ENCODE measurements at places on chromosomes 5 and 9.

GRCh38 chr5:146880966-146881365 is 2.4 kb upstream of the PPP2R2B start:
- no peak for DNase-seq

GRCh38 chr5:125499636-125500332 is 753.3 kb upstream of the ZNF608 start:
- DNase-seq: no peak

DNA sequence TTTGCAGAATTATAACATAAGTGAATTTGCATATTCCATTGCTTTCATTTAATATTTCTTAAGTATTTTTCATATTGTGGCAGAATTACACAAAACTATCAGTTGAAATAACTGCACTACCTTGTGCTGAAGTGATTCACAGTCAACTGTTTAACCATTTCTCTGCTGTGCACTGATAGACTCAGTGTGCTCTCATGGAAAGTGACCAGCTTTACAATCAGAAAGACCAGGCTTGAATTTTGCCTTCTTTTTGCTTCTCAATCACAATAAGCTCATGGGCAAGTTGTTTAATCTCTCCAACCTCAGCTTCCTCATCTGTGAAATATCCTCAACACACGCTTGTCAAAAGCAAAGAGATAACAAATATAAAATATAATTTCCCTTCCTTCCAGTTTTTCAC is 18.3 kb downstream of the CDK5RAP2 start:
- no peak for DNase-seq

DNA sequence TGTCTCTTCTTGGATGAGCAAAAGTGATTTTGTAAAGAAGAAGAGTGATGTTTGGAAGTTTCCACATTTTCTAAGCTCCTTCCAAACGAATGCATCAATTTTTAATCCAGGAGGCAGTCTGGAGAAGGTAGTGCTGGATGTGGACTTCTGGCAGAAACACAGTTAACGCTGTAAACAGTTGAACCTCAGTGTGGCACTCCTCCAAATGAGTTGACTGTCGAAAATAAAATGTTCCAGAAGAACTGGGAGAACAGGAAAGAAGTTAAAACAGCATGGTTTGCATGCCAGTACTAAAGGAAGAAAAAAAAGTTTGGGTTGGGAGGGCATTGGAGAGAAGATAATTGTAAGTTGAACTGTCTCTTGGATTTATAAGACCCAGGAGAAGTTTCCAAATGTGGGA is 6.5 kb downstream of the ZNF462 start:
- DNase-seq: no peak

GRCh38 chr5:122435234-122435633 is 123.2 kb downstream of the SNCAIP start:
- no peak for DNase-seq

- no peak for DNase-seq
Observed at GRCh38 chr5:83177803-83178202, 100.5 kb downstream of the XRCC4 start.

- peak; percentile 86 for DNase-seq
Observed at GRCh38 chr5:154368041-154368800, 77.6 kb upstream of the SAP30L start.

GRCh38 chr5:61981886-61982285 is 324.1 kb upstream of the KIF2A start:
- no peak for DNase-seq

- no peak for DNase-seq
Observed at GRCh38 chr5:93150311-93151012, 430.6 kb downstream of the NR2F1-AS1 start.

DNA sequence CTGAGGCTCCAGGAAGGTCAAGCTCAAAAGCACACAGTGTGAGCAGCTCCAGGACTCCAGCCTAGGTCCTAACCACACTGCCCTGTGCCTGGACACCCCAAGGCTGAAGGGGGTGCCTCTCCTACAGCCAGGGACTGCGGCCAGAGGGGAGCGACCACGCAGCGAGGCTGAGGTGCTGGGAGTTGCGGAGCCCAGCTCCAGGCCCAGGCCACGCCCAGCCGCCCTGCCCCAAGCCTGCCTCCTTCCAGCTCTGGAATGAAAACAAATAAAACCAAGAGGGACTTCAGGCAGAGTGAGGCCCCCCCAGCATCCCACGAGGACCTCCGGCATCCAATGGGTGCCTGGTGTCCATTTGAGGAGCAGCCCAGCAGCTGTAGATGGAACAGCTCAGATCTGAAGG is 15.2 kb downstream of the VAV2 start:
- no peak for DNase-seq

GRCh38 chr5:81326554-81326953 is 25.2 kb downstream of the ZCCHC9 start:
- no peak for DNase-seq

GRCh38 chr9:68462105-68462775 is 78.4 kb downstream of the TMEM252 start:
- DNase-seq: no peak

- DNase-seq: no peak
Observed at GRCh38 chr5:144247131-144247530, 76.5 kb downstream of the KCTD16 start.

DNA sequence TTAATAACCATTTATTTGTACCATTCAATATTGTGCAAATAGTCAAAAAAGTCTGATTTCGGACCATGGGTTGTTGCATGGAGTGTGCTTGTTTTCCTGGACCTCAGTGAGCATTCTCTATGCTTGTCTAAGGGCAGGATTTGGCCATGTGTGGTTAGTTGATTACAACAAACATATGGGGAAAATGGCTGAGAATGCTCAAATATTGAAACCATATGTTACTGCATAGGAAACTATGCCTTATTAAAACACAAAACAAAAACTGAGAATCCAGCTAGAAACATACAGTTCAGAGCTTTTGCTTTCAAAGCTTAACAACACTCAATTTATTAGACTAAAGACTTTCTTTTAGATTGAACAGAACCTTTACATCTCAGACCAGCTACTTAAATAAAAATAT is 928.3 kb downstream of the NR2F1-AS1 start:
- peak; percentile 13 for DNase-seq

- no peak for DNase-seq
Observed at GRCh38 chr9:130989391-130989790, 19.6 kb upstream of the LAMC3 start.

DNA sequence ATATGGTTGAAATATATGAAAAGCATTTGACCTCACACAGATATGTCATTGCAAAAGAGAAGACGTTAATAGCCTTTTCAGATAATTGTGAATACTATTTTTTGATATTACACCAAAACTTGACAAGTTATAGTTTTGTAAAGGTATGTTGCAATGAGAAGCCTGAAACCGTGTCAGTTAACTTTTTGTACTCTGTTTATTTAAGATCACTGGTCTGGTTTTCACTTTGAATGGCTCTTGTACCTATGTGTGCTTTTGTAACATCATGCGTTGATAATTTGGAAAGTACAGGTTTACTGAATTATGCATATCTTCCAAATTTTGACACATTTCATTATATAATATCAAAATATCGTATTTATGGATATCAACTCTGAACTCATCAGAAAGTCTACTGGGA is 177.2 kb downstream of the PBX3 start:
- no peak for DNase-seq

DNA sequence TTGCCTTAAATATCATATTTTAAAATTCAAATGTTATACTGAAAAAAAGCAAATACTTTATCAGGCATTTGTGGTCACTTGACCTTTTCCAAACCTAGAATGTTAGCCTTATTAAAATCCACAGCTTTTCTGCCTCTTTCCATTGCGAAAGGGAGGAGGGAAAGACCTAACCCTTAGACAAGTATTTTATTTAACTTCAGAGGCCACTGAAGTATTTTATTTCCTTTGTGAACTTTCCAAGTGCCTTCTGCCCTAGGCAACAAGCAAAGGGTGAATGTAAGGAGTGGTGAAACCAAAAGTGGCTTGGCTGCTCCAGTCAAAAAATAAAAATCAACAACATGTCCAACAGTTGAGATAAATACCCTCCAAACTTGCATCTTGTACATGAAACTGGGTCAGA is 376.1 kb downstream of the EFNA5 start:
- DNase-seq: no peak

DNA sequence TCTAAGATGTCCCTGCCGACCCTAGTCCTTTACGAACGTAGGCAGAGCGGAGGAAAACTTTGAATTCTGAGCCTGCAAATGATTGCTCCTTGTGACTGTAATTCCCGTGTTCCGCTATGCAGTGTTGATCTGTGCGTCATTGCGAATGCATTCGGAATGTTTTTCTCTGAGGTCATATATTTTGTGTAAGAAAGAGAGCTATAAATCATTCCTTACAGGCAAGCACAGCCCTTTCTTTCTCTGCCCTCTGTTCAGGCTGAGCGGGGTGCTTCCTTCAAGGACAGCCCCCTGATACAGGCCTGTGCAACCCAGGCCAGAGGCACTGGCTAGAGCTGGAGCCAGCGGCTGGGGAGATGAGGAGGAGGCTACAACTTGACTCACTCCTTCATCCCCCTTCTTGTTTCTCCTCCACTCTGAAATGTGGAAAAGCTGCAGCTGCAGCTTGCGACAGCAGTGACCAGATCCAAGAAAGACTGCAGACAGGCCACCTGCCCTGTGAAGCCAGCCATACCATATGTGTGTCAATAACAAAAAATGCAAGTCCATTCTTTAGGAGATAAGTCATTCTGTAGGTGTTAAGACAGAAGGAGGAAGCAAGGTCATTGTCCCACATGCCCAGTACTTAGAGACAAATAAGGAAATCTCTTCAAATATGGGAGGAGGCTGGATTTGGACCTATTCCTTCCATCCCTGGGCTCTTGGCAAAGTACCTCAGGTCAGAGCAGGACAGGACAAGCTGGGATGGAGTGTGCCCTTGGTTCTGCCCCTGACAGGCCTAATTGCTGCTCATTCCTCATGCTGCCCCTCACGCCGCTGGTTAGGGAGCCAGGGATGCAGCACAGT is 345.7 kb upstream of the WWC1 start:
- peak; percentile 97 for DNase-seq

- no peak for DNase-seq
Observed at GRCh38 chr5:7801891-7802614, 48.9 kb downstream of the CFAP90 start.

- no peak for DNase-seq
Observed at GRCh38 chr9:124385623-124386022, 29.6 kb downstream of the PSMB7 start.

- DNase-seq: no peak
Observed at GRCh38 chr9:93231121-93231694, 47.3 kb downstream of the WNK2 start.

GRCh38 chr5:35853631-35854030 is 3.1 kb upstream of the IL7R start:
- DNase-seq: no peak

GRCh38 chr5:143557061-143557818 is 153.8 kb upstream of the NR3C1 start:
- no peak for DNase-seq

DNA sequence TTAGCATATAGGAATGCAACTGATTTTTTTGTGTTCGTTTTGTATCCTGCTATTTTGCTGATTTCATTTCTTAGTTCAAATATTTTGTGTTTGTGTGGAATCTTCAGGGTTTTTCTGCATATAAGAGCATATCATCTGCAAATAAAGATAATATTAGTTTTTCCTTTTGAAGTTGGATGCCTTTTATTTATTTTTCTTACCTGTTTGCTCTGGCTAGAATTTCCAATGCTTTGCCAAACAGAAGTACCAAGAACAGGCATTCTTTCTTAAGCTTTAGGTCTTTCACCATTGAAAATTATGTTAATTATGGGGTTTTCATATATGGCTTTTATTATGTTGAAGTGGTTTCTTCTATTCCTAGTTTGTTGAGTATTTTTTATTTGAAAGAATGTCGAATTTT is 505.1 kb upstream of the DMAC1 start:
- no peak for DNase-seq

DNA sequence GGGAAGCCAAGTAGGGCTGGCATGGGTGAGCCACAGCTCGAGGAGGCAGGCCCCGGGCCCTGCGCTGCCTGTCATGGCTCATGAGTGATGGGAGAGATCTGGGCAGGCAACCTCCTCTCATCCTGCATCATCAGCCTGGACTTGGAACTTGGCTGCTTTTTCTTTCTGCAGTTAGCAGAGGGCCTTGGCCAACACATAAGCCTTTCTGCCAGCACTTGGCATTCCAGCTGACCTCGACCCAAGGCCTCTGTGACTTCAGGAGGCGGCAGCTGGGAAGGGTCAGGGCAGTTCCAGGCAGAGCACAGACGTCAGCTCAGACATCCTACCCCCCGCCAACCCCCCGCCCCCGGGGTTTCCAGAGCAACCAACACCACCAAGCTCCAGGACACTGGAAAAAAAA is 7.6 kb downstream of the S1PR3 start:
- no peak for DNase-seq

GRCh38 chr9:114697951-114698351 is 16.0 kb upstream of the TEX48 start:
- DNase-seq: no peak

GRCh38 chr5:180235846-180236245 is 26.8 kb upstream of the RASGEF1C start:
- DNase-seq: no peak

DNA sequence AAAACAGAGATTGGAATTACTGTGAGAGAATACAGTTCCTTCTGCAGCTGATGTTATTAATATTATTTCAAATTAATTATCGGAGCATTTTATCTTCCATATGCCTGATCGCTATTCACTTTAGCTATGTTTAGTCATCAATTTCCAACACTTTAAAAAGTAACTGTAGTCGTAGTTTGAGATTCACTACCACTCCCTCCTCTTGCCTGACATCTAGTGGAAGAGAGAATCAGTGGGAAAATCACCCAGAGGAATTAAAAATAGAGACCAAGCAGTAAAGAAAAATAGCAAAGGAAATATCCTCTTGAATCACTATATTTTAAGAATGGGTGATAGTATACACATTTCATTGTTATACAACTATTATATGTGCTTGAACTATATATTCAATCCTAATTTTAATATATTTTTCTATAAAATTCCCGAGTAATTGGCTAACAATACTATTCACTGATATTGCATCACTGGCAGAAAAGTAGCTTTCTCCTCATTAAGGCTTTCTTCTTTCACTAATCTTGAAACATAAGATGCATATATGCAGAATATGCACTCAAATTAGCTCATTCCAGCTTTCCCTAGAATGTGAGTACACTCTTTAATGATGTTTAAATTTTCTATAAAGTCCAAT is 708.7 kb downstream of the CDH9 start:
- no peak for DNase-seq

DNA sequence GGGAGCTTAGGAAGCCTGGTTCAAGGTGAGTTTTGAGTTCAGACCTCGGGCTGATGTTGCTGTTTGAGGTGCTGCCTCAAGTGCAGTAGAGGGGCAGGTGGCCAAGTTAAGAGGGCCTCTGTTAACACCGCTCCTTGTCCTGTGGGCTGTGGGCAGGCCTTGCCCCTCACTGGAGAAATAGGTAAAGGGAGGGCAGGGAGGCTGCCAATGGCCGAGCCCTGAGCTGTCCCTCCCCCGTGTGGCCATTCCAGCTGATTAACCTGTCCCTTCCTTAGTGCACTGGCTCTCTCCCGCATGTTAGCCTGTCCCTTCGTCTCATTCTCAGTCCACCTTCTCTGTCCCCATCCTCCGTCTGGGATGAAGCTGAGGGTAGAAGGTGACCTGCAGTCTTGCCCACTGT is 21.4 kb downstream of the CNTFR start:
- no peak for DNase-seq

GRCh38 chr9:4164356-4164755 is 135.5 kb downstream of the GLIS3 start:
- no peak for DNase-seq

- peak; percentile 96 for DNase-seq
Observed at GRCh38 chr5:9924614-9925013, 294.5 kb upstream of the TAS2R1 start.

GRCh38 chr9:102483651-102484050 is 511.5 kb upstream of the CYLC2 start:
- DNase-seq: peak; percentile 8

- no peak for DNase-seq
Observed at GRCh38 chr9:19239955-19240354, 9.5 kb downstream of the DENND4C start.
